Stimulated activated CD4-positive, alpha-beta T cell treated with anti-CD3 and anti-CD28 coated beads, Interleukin-1b, Interleukin-23, amount 100 ng/mL, for 1 hour (primary cell): ENCODE measurements at places on chromosomes 6 and 20.

- DNase-seq, result no peak
Observed at GRCh38 chr6:4889701-4890100, 113.5 kb downstream of the CDYL start.

DNA sequence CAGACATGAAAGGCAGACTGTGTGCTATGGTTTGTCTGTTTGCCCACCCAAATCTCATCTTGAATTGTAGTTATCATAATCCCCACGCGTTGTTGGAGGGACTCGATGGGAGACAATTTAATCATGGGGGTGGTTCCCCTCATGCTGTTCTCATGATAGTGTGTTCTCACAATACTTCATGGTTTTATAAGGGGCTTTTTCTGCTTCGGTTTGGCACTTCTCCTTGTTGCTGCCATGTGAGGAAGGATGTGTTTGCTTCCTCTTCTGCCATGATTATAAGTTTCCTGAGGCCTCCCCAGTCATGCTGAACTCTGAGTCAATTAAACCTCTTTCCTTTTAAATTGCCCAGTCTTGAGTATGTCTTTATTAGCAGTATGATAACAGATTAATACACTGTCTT lies 47.2 kb upstream of the MICB start:
- DNase-seq, result no peak

DNA sequence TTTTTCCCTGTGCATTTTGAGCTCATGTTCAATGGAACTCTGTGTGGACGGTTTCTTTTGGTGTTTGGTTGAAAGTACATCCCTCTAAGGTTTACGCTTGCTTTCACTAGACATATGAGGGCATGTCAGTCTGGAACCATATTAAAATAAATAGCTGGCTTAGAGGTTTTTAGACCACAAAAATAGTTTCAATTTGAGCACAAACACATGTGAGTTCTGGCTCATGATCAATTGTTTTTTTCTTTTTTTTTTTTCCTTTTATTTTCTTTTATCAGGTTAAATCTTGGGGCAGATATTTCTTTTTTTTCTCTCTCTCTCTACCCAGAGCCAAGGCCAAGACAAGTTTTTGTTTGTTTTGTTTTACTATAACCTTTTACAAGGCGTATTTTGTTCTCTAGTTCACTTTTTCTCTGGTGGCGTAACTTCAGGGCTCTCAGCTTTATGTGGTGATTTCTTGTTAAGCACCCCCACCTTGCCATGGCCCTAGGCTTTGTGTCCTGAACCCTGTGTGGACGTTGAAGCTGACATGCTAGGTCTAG lies 92.9 kb downstream of the SHLD1 start:
- no peak for DNase-seq

DNA sequence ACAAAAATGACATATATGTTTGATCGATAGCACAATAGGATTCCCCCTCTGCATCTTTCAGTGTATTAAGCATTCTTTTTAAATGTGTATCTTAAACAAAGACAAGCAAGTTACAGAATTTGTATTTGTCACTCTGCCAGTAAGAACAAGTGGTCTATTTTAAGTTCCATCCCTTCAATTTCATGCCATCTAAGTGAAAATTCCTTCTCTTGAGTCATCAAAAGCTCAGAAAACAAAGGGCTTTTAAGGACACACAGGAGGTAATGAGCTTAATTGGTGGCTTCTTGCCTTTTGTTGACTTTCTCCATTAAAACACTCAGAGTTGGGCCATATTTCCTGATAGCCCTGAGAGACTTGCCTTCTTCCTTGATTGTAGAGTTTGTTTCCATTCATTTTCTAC lies 547.8 kb downstream of the TENT5A start:
- DNase-seq, result no peak

DNA sequence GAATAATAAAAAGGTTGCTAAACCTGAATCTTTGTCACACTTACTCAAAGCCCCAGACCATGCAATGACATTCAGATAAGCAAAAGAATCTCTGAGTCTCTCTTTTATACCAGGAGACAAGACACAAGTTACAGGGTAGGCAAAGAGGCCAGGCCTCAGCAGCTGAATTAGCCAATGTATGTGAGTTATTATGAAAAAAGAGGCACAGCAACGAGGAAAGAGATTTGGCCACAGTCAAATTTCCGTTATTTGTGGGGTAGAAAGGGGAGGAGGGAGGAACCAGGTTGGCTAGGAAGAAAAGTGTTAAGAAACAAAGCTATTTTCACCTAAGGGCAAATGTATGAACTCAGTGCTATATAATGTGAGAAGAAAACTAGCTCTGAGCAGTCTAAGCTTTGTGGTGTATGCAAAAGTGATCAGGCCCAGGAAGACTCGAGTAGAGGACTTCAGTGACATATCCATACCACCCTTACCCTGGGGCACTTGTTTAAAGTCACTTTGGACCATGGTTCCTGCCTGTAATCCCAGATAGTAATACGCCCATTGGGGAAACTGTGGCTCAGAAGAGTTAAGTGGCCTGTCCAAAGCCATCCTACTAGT lies 19.1 kb downstream of the IPCEF1 start:
- DNase-seq, result no peak

- no peak for DNase-seq
Observed at GRCh38 chr6:159093609-159094443, 49.0 kb upstream of the TAGAP start.

DNA sequence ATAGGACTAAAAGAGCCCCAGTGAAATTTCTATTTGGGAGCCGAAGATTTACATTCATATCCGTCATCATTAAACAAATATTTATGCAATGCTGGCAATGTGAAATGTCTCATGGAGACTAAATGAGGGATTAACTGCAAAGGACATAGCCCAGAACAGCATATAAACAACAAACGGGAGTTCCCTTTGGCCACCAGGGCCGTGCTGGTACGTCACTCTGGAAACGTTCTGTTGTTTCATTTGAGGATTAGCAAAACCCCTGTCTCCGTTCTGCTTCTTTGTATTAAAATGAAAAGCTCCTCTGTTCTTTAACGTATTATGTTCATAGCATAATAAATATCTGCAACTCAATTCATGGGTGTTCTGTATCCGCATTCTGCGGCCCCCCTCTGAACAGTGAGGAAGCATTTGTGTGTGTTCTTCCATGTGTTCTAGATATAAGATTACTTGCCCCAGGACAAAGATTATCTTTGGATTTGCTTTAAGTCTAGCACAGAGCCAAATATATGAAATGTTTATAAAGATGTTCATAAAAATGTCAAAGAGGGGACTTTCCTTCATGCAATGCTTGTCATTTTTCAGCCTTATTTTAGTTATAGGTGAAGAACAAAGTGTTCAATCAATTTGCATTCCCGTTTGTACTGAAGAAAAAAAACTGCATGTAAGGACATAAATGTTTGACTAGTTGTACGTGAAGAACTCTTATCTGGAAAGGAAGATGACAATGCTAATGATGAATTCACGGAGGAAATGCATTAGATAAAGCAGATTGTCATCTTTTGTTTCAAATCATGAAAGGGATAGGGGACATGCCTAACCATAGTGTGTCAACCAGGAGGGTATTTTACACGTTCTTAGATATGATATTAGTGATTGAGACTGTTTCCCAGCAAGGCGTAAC lies 90.0 kb upstream of the TNFAIP3 start:
- DNase-seq, result no peak

- no peak for DNase-seq
Observed at GRCh38 chr20:50607850-50608749, 83.2 kb downstream of the RIPOR3 start.

DNA sequence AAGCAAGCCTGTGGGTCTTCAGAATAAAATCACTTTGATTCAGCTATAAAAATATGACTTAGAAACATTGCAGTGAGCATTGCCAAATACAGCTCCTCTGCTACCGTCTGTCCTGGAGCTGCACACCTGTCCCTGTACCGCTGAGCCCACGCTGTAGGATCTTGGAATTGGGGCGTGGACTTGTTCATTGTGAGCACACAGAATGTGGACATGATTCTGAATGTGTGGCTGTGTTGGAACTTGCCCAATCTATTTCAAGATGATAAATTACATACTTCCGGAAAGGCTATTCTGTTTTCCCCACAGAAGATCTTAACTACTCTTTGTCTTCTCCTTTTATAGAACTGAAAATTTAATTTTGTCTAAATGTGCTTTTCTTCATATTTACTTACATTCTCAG lies 107.3 kb downstream of the UST start:
- DNase-seq, result no peak

DNA sequence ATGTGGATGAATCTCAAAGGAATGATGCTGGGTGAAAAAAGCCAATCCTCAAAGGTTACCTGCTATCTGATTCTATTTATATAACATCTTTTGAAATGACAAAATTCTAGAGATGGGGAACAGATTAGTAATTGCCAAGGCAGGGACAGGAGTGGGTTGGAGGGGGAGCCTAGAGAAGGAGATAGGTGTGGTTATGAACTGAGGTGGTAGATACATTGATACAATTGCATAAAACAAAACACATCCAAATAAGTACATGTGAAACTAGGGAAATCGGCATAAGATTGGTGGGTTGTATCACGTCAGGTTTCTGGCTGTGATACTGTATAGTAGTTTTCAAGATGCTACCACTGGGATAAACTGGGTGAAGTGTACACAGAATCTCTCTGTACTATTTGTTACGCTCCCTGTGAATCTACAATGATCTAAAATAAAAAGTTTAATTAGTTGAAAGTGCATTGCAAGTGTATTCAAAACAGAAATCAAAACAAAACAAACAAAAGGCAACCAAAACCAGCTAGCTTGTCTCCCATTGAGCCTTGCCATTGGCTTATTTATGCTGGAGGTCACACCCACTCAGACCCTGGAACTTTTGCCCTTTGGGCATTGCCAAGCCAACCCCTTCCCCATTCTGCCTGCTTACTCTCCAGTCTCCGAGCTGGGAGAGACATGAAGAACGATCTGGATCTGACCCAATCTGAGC lies 27.8 kb downstream of the PPP1R16B start:
- DNase-seq, result no peak

- DNase-seq, result no peak
Observed at GRCh38 chr6:149454346-149454848, 30.4 kb downstream of the ZC3H12D start.

DNA sequence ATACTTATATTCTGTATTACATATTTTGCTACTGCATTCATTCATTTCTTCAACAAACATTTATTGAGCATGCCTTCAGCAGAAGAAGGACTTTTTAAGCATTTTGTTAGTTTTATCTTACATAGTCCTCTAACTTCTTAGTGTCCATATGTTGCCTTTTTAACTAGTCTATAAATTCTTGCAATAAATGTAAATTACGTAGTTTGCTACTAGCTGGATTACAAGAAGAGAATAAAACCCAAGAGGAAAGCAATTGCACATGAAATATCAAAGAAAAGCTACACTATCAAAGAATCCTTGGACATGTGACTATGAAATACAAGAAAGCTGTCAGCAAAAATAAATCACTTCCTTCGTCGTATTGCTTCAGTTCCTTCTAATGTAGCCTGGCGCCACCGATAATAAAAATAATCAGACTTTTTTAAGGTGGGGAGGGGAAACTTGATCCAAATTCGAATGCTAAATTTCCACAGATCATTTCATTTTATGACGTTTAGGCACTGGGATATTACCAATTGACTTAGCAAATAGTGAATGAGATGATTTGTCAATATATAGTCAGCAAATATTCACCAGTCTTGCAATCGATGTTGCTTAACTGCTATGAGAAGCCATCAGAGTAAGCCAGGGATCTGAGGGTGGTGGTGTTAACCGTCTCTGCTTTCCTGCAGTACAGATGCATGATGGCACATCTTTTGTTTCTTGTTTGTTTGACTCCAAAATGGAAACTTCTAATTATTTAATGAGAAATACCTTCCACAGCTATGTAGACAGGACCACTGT lies 258.7 kb upstream of the EXOC2 start:
- no peak for DNase-seq

GRCh38 chr6:80163754-80164187 lies 57.3 kb downstream of the BCKDHB start:
- no peak for DNase-seq

DNA sequence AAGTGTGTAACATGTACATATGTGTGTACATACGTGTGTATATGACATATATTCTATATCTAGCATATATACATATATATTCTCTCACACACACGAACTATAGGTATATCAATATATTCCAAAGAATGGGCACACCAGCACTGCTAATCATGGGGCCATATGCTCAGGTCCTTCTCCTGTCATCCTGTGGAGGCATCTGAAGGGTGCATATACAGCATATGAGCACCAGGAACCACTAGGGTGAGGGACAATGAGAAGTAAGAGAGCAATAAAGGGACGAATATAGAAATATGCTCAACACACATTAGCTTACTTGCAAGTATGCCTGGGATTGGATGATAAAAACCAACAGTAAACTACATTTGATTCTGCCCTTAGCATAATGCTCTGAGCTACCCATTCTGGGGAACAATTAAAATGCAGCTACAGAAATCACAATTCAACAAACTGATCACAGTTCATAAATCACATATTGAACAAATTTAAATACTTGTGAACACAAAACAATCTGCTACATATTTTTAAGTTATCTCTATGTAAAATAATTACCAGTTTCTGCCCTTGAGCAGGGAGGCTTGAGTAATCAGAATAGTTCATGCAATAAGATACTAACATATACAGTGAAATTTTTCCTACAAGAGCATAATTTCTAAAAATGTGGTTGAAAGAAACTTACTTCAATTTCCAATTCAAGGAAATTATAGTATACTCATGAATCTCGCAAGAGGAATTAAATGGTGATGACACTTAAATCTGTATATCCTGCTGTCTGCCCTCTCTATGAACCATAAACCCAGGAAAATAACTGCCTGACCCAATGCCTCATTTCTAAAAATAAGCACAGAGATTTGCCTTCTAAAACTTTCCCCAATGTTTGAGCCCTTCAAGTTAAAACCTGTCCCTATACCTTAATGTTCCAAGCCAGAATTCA lies 272.2 kb upstream of the THEMIS start:
- no peak for DNase-seq

GRCh38 chr20:53948383-53949318 lies 121.7 kb downstream of the BCAS1 start:
- no peak for DNase-seq

DNA sequence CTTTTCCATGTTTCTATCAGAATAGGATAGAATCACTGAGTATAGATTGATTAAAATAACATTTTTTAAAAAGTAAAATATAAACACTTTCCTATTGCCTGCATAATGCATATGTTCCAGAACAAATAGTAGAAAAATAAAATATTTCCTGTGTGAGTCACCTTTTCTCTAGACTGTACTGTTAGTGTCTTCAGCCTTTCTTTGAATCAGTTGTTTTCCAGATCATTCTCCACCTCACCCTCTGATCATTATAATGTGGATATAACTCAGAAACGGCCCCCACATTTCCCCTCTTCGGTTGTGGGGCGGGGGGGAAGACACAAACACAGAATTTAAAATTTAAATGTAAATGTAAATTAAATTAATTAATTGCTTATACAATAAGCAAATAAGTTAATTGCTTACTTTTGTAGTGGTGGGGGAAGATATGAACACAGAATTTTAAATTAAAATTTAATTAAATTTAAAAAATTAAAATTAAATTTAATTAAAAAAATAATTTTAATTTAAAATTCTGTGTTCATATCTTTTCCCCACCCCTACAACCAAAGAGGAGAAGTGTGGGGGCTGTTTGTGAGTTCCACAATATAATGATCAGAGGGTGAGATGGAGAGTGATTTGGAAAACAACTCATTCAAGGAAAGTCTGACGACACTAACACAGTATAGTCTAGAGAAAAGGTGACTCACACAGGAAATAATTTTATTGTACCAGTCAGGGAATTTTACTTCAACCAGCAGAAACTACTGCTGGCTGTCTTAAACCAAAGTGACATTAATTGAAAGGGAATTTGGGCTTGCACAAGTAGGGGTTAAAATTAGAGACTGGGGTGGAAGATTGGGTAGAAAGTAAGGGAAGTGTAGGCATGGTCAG lies 37.1 kb upstream of the PROKR2 start:
- DNase-seq, result no peak

GRCh38 chr6:11210386-11211138 lies 21.9 kb downstream of the NEDD9 start:
- no peak for DNase-seq

- no peak for DNase-seq
Observed at GRCh38 chr6:45422503-45423110, 44.9 kb upstream of the SUPT3H start.
